ENCODE measurements at places on chromosomes 11 and 22.

- DNase-seq = no peak
These were observed 139.2 kb downstream of the CCDC81 start for GRCh38 chr11:86513746-86514373.

DNA sequence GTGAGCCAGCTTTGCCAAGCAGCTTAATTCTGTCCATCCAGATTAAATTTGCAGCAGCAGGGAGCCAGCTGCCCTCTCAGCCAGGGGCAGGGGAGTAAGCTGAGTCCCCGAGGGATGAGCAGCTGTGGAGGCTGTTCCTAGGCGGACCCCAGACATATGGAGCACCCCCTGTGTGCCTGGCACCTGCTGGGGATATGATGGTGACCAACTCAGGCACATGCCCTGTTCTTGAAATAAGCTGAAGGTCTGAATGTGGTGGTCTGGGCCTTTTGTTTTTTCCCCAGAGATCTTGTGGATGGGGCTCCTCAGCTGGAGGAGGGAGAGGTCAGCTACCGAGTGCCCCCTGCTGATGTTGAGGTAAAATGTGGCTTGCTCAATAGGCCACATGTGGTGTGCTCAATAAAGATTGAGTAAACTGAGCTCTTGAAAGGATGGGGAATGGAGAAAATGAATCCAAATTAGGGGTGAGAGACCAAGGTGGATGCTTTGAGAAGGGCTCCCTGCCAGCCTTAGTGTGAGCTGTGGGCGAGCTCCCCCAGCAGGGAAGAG, 103.3 kb upstream of the NNMT start:
- peak; percentile 67 for DNase-seq

- peak; percentile 55 for DNase-seq
These were observed 1.2 kb downstream of the TOB2 start for GRCh38 chr22:41445129-41446056.

DNA sequence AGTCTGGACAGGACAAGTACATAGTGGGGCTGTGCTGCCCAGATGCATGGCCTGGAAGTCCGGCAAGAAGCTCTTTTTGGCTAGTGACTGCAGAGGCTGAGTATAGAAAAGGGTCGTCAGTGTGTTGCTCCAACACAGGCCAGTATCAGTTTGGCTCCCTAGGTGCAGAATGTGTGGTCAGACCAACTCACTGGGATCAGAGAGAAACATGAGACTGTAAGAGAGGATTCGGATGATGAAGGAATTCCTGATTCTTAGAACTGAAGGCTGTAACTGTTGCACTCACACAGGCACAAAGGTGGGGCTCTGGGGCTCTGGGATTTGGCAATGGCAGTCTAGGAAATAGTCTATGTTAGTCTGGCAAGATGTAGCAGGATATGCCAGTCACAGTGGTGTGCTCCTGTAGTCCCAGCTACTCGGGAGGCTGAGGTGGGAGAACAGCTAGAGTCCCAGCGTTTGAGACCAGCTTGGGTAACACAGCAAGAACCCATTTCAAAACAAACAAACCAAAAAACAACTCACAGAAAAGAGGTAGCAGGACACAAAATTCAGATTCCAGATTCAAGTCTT, 11.1 kb upstream of the UPB1 start:
- DNase-seq = no peak

All from NCI-H1417 (cell line).